ENCODE measurements at places on chromosomes 2 and 18.

DNA sequence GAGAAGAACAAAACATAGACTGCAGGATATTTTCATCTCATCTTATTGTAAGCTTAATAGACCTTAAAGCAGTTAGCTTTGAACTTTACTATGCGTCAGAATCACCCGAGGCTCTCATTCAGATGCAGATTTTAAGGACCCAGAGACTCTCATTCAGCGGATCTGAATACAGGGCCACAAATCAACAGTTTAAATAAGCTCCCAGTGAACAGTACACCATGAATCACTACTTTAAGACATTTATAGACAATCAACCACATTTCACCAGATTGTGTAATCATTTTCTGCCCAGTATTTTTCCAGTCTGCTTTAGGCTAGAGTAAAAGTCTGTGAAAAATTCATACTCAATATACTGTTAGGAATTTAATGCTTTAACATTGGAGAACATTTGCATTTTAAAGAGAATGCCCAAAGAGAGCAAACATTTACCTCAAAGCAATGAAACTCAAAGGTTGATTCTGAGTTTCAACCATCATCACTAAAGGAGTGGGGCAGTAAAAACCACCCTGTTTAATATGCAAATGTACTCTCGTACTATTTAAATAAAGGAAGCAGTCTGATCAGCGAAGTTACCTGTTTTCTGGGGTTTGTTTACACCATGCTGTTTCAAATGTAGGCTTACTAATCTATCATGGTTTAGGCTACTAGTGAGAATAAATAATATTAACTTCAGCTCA lies 11.0 kb upstream of the ALPK2 start:
- no peak for DNase-seq

GRCh38 chr2:198695879-198696278 lies 761.9 kb downstream of the SATB2 start:
- DNase-seq = no peak

- DNase-seq = no peak
These were observed 86.9 kb downstream of the LTBP1 start for GRCh38 chr2:33033606-33034081.

DNA sequence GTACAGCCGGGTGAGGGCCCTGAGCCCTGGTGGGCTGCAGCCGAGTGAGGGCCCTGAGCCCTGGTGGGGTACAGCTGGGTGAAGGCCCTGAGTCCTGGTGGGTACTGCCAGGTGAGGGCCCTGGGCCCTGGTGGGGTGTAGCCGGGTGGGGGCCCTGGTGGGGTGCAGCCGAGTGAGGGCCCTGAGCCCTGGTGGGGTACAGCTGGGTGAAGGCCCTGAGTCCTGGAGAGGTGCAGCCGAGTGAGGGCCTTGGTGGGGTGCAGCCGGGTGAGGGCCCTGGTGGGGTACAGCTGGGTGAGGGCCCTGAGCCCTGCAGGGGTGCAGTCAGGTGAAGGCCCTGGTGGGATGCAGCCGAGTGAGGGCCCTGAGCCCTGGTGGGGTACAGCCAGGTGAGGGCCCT lies 37.5 kb downstream of the CTDP1 start:
- DNase-seq = no peak

DNA sequence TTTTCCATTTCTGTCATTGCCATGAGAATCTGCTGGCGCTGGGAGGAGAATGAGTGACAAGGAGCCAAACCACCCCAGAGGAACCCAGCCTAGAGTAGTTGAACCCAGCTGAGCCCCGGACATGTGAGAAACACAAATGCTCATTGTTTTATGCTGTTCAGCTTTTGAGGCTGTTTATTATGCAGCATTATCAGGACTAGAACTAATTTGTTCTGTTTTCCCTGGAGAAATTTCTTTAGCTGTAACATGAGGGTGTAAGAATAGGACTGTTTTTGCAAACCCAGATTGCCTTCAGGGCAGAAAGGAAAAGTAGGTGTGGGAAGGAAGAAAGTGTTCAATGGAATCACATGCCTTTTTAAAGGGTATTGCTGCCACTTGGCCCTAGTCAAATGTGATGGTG lies 28.5 kb upstream of the DOCK10 start:
- no peak for DNase-seq

DNA sequence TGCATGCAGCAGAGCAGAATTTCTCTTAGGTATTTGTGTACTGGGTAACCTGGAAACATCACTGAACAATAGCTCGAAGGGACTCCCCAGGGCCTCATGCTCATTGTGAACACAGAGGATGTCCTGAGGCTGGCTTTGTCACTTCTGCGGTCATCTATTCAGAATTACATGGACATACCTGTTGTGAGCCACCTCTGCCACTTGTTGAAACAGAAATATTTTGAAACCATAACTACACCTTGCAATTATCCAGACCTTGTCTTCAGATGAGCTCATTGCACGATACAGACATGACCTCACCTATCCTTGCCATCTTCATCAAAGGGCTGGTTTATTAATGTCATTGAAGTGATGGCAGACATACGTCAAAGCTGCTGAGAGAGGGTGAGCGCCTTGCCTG lies 23.4 kb upstream of the CREG2 start:
- DNase-seq = peak; percentile 24

DNA sequence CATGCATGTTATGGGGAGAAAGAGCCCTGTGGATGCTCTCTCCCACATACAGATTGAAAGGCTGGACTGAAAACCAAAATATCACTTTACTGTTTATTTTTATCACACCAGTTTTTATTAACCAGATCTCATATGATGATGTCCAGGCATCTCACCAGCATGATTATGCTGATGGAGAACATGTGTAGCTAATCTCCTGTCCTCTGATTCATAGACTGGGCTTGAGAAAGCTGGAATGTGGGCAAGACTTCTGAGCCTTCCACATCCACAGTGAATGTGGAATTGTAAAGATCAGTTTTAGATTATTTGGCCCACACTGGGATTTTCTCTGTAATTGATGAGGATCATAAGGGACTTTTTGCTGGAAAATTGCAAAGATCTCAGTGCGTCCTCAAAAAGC lies 137.9 kb downstream of the ICOS start:
- no peak for DNase-seq
